ENCODE measurements at places on chromosomes 11 and 22. TPM values are rescaled to one million over a fixed set of nuclear protein-coding genes. Genes with fewer than 3 reads are reported as not detected.

KCNK4 gene
- total RNA-seq, result 0.31 TPM

MYEOV gene
- 5.3 TPM for total RNA-seq

SERHL2 gene
- total RNA-seq, result 8.6 TPM

HEPHL1 gene
- total RNA-seq, result not detected

ADM2 gene
- total RNA-seq, result 0.05 TPM

DNA sequence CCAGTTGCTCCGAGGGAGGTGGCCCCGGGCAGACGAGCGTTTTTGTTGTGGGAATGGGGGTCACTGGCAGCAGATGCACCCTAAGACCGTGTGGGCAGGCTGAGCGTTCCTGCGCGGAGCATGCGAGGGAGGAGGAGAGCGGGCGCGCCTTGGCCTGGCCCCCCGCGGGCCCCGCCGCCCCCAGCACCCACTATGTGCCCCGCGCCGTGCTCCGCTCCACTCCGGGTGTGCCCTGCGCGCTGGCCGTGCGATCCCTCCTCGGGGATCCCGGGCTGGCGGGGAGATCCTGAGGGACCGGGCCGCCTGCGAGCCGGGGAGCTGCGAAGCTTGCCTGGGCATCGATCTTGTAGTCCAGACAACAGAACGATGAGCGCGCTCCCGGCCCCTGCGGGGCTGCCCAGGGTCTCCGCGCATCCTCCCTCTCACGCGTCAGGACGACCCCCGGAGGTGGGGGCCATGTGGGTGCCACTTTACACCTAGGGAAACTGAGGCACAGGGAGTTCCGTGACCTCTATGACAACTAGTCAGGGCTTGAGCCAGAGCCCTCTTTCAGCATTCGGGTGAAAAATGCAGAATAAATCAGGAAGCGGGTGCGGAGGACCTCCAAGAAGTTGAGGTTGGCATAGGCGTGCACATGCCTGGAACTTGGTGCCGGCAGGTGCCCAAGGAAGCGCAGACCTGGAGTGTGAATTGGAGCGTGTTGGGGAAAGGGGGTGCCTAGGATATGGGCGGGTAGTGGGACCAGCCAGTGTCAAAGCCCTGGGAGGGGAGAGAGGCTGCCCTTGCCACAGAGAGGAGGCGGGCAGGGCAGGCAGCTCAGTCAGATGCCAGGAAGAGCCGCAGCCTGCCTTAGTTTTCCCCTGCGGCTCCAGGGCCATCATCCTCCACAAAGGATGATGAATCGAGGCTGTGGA, 1.3 kb upstream of the KMT5B start:
- peaks cover 9% of the 10 kb centered on the region for H3K27me3 ChIP-seq
- H3K4me1 ChIP-seq, result peaks cover 14% of the 10 kb centered on the region
- peak overlapping the region; percentile 76 for H3K4me3 ChIP-seq
- H3K36me3 ChIP-seq, result peaks cover 4% of the 10 kb centered on the region
- DNase-seq, result no peak

DNA sequence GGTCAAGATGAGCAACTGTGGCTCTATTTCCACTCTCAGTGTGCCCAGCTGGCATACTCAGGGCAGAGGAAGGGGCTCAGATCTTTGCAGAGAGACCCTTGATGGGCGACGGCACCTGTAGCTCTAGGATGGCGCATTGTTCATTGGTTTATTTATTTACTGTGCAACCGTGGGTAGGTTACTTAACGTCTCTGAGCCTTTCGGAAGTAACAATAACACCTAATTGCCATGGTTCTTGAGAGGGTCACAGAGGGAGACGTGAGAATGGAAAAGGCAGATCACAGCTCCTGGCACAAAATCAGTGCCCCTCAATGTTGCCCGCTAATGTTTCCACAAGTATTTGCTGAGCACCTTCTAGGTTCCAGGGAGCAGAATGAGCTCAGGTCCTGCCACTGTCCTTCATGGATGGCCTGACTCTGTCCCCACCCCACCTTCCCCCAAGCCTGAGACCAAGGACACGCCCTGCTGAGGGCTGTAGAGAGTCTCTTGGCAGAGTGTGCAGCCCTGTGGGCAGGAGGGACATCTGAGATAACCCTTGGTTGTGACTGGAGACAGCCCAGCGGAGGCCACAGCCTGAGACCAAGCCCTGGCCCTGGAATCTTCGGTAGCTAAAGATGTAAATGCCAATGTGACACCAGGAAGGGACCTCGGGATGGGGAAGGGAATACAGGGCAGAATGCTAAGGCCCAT, 780 bp upstream of the ALDH3B2 start:
- H3K27me3 ChIP-seq, result peaks cover 60% of the 10 kb centered on the region
- H3K36me3 ChIP-seq, result no peaks in the 10 kb centered on the region
- DNase-seq, result no peak
- no peak overlapping the region for H3K4me3 ChIP-seq

GRCh38 chr11:114818382-114818781, 140.1 kb downstream of the NXPE2 start:
- DNase-seq, result no peak
- H3K36me3 ChIP-seq, result no peaks in the 10 kb centered on the region
- H3K4me3 ChIP-seq, result no peak overlapping the region
- no peaks in the 10 kb centered on the region for H3K27me3 ChIP-seq
- H3K4me1 ChIP-seq, result no peaks in the 10 kb centered on the region

- no peak overlapping the region for H3K27ac ChIP-seq
- DNase-seq, result no peak
- H3K36me3 ChIP-seq, result no peaks in the 10 kb centered on the region
- H3K27me3 ChIP-seq, result peaks cover 9% of the 10 kb centered on the region
- no peak overlapping the region for H3K4me3 ChIP-seq
Measured at GRCh38 chr22:20191803-20192202, 40.9 kb upstream of the CCDC188 start.

GRCh38 chr11:46948378-46949131, 12.0 kb downstream of the CSTPP1 start:
- no peaks in the 10 kb centered on the region for H3K27me3 ChIP-seq
- H3K36me3 ChIP-seq, result no peaks in the 10 kb centered on the region
- peaks cover 31% of the 10 kb centered on the region for H3K4me1 ChIP-seq
- 0 out of 2 replicates have a peak overlapping the region, but pooled peaks have one; percentile 13 for H3K27ac ChIP-seq
- no peak overlapping the region for H3K4me3 ChIP-seq

- H3K4me3 ChIP-seq, result no peak overlapping the region
- H3K27ac ChIP-seq, result no peak overlapping the region
- no peaks in the 10 kb centered on the region for H3K4me1 ChIP-seq
- no peaks in the 10 kb centered on the region for H3K36me3 ChIP-seq
- peak; percentile 7 for DNase-seq
- H3K27me3 ChIP-seq, result 0 out of 2 replicates have a peak, but pooled peaks cover 3% of the 10 kb centered on the region
Measured at GRCh38 chr22:42473484-42474193, 41.4 kb upstream of the NFAM1 start.

DNA sequence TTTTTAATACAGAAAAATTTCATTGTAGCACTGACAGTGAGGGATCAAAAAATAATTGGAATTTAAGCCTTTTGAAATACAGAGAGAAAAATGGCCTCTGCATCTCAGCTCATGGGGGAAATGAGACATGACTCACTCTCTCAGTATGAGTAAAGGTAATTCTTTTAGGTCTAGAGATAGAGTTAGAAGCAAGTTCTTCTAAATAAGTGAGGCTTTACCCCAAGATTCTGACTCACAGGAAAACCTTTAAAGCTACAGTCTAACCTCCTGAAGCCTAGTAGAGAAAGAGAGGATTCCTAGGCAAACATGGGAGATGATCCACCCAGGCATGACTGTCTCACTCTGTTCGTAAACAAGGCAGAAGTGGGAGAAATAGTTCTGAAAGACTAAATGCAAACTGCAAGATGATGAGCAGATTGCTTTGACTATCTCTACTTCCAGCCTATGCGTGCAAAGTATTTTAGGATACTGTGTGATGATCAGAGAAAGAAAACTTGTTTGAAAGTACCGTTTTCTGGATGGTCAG, 1003.3 kb upstream of the CCDC90B start:
- H3K4me1 ChIP-seq, result peaks cover 10% of the 10 kb centered on the region
- 0 out of 2 replicates have a peak overlapping the region, but pooled peaks have one; percentile 29 for H3K27ac ChIP-seq
- no peak for DNase-seq
- no peak overlapping the region for H3K4me3 ChIP-seq
- H3K27me3 ChIP-seq, result no peaks in the 10 kb centered on the region

DNA sequence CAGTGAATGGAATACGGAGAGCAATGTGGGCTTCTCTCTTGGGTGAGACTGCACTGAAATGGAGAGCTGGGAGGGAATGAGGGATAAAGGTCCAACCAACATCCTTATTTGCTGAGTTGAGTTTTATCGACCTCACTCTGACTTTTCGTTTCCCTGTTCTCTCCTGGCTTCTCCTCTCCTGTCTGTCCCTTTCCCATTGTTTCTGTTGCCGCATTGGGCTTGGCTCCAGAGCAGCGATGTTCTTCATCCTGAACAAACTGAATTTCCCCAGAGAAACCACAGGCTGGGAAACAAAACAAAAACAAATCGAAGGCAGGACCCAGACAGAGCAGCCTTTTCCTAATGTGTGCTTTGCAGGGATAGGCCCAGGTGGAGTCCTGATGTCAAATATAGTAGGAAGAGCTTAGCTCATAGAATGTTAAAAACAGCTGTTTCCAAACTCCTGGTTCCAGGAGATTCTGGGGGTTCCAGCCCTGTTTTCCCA, 30.0 kb downstream of the MOV10L1 start:
- H3K27me3 ChIP-seq, result no peaks in the 10 kb centered on the region
- H3K27ac ChIP-seq, result no peak overlapping the region
- DNase-seq, result no peak
- no peaks in the 10 kb centered on the region for H3K36me3 ChIP-seq

DNA sequence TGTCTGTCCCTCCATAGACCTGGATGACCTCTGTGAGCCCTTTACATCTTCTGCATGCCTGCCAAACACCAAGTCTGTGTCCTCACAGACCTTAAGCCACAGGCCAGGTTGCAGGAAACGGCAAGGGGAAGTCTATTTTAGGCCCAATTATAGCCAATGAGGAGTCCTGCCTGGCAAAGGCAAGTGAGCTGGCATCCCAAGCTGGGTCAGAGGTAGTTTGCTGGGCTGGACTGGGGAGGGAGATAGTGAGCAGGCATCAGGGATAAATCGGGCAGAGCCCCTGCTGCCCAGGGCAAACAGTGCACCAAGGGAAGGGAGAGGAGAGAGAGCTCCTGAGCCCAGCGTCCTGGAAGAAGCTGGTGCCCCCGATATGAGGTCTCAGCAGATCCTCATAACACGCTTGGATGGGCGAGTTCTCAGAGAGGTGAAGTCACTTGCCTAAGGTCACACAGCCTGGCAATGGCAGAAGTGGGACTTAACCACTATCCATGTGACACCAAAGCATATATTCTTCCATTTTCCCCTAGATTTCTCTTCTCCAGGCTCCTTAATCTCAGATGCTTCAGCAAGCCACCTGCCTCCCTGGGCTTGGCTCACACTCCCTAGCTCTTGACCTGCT, 3.7 kb upstream of the RELT start:
- peaks cover 11% of the 10 kb centered on the region for H3K4me1 ChIP-seq
- H3K36me3 ChIP-seq, result peaks cover 8% of the 10 kb centered on the region

DNA sequence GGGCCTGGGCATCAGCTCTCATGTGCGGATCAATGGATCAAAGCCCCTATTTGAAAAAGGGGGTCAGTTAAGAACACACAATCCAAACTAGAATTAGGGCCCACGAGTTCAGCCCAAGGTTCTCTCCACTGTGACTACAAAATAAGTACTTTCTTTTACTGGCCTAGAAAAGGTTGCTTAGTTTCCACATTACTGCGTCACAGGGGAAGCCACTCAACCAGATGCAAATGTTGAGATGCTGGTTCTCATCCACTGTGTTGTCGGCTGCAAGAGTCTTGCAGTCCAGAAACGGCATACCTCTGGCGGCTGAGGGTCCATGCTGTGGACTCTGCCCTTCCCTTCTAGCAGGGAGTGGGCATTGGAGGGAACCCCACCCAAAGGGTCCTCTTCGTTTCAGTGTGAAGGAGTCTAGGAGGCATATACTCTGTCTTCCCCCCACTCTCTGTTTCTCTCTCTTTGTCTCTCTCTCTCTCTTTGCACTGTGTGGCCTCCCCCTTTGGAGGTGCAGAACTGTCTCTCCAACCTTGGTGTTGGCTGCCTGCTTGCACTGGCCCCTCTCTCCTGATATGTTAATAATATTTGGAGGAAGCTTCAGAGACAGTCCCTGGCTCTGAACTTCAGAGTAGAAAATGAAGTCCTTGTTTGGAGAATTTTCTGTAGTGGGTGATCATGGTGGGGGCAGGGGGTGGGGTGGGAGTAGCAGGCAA, 99.0 kb upstream of the NNMT start:
- H3K27me3 ChIP-seq, result no peaks in the 10 kb centered on the region
- H3K36me3 ChIP-seq, result no peaks in the 10 kb centered on the region
- no peak overlapping the region for H3K27ac ChIP-seq

- no peaks in the 10 kb centered on the region for H3K4me1 ChIP-seq
- H3K27ac ChIP-seq, result no peak overlapping the region
- no peak for DNase-seq
- no peak overlapping the region for H3K4me3 ChIP-seq
- H3K36me3 ChIP-seq, result no peaks in the 10 kb centered on the region
Measured at GRCh38 chr22:25146307-25146706, 53.4 kb upstream of the CRYBB3 start.

Measured in SJSA1 (cell line).